ENCODE measurements at places on chromosomes 1 and 21. TPM values are rescaled to one million over a fixed set of nuclear protein-coding genes. Genes with fewer than 3 reads are reported as not detected.

DNA sequence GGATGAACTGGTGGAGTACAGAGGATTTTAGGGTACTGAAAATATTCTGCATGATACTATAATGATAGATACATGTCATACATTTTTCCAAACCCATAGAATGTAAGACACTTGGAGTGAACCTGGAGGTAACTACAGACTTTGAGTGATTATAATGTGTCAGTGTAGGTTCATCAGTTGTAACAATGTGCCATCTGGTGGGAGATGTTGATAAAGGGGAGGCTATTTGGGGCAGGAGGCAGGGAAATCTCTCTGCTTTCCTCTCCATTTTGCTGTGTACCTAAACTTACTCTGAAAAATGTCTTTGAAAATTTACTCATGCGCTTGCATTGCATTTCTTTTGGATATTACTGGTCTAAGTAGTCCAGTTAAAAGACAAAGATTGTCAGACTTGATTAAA lies 35.2 kb downstream of the PTBP2 start:
- no peak overlapping the region for H3K27ac ChIP-seq
- no peak overlapping the region for H3K4me3 ChIP-seq
- no peaks in the 10 kb centered on the region for H3K4me1 ChIP-seq
- H3K27me3 ChIP-seq: no peaks in the 10 kb centered on the region
- H3K36me3 ChIP-seq: peaks cover 20% of the 10 kb centered on the region

GRCh38 chr1:187933562-187934419 lies 1105.0 kb downstream of the PLA2G4A start:
- no peaks in the 10 kb centered on the region for H3K36me3 ChIP-seq
- no peak overlapping the region for H3K4me3 ChIP-seq
- DNase-seq: no peak
- no peak overlapping the region for H3K27ac ChIP-seq
- H3K4me1 ChIP-seq: no peaks in the 10 kb centered on the region

DNA sequence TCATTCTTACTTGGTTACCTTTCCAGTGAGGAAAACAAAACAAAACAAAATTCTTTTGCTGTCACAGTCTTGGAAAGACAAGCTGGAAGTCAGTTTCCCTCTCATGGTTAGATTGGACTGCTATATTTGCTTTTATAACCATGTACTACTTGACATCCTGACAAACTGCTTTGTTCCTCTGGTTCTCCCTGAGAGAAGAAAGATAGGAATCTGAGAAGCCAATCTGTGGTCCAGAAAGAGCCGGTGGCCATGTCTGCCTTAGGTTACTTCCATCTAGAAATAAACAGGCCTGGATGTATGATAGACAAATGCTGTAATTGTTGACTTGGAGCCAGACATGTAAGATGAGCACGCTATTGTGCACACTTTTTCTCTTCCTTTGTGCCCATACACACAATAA lies 330.0 kb downstream of the BRINP3 start:
- no peaks in the 10 kb centered on the region for H3K36me3 ChIP-seq
- H3K4me1 ChIP-seq: no peaks in the 10 kb centered on the region
- DNase-seq: no peak
- no peak overlapping the region for H3K27ac ChIP-seq
- no peaks in the 10 kb centered on the region for H3K27me3 ChIP-seq
- no peak overlapping the region for H3K4me3 ChIP-seq

DNA sequence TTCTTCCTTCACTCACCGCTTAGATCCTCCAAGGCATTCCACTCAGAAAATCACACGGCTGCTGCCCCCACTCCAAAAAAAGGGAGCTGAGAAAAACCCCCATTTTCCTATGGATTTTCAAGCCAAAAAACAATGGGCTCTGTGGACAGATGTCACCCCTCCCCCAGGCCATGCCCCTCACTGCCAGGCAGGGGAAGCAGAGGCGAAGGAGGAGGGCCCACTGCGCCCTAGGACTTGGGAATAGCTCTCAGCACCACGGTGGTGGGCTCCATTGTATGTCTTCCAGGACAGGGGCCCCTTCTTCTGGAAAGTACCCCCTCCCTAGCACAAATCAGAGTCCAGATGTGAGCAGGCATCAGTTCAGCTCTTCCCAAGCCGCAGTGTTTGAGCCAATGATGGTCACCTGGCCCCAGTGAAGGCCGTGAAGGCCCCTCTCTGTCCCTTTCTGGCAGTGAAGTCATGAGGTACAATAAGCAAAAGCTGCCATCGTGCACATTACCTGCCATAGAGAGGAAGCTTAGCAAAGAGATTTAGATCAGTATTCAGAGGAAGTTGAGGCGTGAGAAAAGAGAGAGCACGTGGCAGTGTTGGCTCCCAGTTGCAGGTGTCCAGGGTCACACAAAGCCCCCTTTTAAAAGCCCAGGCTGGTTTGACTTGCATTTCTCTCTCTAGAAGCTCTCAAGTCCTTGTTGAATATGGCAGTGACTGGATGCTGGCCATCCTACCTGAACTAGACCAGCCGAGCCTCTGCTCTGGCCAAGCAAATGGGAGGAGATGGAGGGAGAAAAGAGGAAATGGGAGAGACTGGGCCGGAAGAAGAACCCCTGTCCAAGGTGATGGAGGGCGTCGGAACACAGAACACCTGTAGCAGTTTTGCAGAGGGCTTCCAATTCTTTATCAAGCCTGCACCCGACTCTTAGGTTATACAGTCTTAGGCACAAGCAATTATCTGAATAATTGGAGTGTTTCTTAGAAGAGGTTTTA lies 149.0 kb downstream of the TOMM20 start:
- peak overlapping the region; percentile 85 for H3K27ac ChIP-seq
- H3K4me3 ChIP-seq: no peak overlapping the region
- H3K27me3 ChIP-seq: no peaks in the 10 kb centered on the region
- peaks cover 61% of the 10 kb centered on the region for H3K4me1 ChIP-seq
- no peak for DNase-seq
- no peaks in the 10 kb centered on the region for H3K36me3 ChIP-seq

DNA sequence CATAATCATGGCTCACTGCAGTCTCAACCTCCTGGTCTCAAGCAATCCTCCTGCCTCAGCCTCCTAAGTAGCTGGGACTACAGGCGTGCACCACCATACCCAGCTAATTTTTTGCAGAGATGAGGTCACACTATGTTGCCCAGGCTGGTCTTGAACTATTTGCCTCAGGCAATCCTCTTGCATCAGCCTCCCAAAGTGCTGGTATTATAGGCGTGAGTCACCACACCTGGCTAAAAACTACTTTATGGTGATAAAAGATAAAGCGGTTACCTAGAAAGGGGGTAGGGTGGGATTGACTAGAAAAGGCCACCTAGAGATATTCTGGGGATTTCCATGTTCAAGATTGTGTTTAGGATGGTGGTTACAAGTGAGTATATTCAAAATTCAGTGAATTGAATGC lies 5.0 kb downstream of the TSTD1 start:
- peaks cover 10% of the 10 kb centered on the region for H3K4me1 ChIP-seq
- no peaks in the 10 kb centered on the region for H3K27me3 ChIP-seq
- H3K27ac ChIP-seq: no peak overlapping the region
- no peak overlapping the region for H3K4me3 ChIP-seq
- peaks cover 8% of the 10 kb centered on the region for H3K36me3 ChIP-seq
- DNase-seq: no peak

- no peaks in the 10 kb centered on the region for H3K27me3 ChIP-seq
- H3K4me3 ChIP-seq: peak overlapping the region; percentile 85
- peaks cover 67% of the 10 kb centered on the region for H3K36me3 ChIP-seq
- no peak for DNase-seq
- peaks cover 36% of the 10 kb centered on the region for H3K4me1 ChIP-seq
Observed at GRCh38 chr1:154962156-154962749, 671 bp upstream of the PYGO2 start.

The DENND1B gene
- total RNA-seq: 8.9 TPM

The RAB7B gene
- total RNA-seq: 10.6 TPM

The RCAN3 gene
- total RNA-seq: 1.4 TPM

The CACHD1 gene
- 14.1 TPM for total RNA-seq
